ENCODE measurements at places on chromosomes 12 and 14.

- DNase-seq, result no peak
Measured at GRCh38 chr14:64878837-64879634, 671 bp downstream of the SPTB start.

- no peak for DNase-seq
Measured at GRCh38 chr12:57549909-57550640, at the start of gene KIF5A. TSS of gene KIF5A (plus strand) at chr12:57550044. CDS start at chr12:57550272, 228 bp downstream.

DNA sequence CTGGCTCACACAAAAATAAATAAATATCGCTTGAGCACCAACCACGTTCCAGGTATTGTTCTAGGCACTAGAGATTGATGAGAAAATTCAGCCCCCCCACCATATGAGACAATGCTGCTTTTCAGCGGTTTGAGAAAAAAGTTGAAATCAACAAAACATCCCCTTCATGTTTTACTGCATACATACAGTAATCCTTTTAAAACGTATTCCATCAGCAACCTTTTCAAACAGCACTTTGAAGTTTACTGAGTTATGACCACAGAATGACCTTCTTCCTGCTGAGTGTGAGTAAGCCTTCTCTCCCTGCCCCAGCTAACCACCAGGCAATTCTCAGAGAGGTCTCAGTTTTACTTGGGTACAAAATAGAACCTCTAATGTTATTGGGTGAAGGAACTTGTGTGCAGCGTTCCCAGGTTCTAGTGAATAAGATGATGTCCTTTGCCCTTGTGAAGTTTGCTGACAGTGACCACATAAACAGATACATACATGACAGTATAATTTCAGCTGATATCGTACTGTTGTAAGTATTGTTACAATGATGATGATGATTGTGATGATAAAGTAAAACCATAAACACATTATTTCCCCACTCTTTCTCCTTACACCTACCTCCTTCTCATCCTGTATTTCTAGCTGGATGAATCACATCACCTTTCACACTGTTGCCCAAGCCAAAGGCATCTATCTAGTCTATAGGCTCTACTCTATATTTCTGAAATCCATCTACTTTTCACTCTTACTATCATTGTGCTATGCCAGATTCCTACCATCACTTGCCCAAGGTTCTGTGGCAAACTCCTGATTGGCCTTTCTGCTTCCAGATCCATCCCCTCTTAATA lies 124.4 kb upstream of the KRR1 start:
- peak; percentile 88 for DNase-seq

GRCh38 chr14:104180561-104181165 lies 42.3 kb downstream of the KIF26A start:
- no peak for DNase-seq

DNA sequence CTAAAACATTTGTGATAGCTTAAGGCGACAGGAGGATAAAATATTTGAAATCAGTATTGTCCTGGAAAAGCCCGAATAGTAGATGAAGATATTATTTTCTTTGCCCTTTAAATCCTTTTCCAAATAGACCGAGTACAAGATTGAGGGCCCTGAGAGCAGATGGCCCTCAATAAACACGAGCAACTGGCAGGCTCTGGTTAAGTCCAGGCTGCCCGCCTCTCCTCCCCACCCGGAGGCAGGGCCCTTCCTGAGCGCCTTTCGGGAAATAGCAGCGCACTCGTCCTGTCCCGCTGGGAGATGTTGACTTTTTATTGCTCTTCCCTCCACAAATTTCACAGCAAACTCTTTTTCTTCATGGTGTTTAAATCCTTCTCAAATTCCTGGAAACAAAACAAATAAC lies 50.8 kb upstream of the MAX start:
- no peak for DNase-seq

DNA sequence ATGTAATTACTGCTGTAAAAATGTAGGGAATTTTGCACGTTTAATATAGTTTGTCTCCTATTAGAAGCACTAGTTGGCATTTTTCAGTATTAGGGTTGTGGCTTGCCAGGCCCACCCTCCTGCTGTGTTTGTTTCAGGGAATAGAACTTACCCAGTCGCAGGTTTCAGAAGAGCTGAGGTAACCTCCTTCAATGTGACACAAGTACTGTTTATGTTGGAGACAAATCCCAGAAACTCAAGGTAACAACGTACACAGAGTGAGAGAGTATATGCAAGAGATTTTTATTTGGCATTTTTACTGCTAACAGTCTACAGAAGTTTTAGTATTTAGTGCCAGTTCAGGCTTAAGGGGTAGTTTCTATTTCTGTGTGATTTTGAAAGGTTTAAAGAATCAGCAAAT lies 284.3 kb downstream of the RAD51B start:
- no peak for DNase-seq

DNA sequence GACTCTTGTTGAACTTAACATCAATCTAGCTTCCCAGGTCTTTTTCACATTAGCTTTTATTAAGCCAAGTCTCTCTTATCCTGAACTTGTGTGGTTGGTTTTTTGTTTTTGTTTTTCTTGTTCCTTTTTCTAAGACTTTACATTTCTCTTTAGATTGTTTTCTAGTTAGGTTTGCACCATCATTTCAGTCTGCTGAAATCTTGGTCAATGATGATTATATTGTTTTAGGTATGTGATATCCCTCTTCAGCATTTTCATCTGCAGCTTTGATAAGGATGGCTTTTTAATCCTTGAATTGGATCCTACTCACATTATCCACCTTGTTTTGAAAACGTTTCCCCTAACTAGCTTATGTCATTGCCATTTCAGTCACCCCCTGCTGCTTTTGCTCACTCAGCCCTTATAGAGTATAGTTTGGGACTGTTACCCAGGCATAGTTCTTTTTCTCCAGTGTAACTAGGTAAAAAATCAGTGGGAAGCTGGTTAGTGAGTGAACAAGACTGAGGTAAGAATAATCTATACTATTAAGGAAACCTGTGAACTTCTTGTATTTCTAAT lies 22.0 kb downstream of the YLPM1 start:
- no peak for DNase-seq

DNA sequence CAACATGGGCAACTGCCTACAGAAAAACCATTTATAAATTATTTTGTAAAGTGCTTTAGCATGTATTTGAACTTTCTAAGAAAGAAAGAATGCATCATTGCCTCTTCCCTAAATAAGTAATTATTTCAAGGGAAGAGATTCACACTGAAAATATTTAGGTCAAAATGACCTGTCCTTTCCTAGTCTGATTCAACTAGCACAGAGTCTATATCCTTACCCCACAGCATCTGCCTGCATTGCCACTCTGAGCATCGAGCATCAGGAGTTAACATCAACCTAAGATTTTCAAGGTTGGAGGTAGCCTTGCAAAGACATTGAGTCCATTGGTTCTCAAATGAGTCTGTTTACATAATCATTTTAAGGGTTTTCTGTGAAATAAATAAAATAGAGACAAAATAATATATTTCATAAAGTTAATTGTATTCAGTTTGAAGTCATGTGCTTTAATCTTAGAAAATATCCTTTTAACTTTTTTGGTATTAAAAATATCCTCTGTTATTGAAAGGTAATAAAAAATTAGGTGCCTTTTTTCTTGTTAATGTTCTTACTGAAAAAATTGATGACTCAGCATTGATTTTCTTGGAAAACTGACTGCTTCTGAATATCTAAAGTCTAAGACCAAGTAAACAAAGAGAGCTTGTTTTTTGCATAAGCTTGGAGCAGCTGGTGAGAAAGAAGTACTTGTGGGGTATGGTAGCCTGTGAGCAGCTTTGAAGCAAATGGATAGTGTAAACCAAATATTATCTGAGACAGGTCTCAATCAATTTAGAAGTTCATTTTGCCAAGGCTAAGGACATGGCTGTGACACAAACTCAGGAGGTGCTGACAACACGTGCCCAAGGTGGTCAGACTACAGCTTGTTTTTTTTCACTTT lies 269.0 kb upstream of the CLEC14A start:
- no peak for DNase-seq

DNA sequence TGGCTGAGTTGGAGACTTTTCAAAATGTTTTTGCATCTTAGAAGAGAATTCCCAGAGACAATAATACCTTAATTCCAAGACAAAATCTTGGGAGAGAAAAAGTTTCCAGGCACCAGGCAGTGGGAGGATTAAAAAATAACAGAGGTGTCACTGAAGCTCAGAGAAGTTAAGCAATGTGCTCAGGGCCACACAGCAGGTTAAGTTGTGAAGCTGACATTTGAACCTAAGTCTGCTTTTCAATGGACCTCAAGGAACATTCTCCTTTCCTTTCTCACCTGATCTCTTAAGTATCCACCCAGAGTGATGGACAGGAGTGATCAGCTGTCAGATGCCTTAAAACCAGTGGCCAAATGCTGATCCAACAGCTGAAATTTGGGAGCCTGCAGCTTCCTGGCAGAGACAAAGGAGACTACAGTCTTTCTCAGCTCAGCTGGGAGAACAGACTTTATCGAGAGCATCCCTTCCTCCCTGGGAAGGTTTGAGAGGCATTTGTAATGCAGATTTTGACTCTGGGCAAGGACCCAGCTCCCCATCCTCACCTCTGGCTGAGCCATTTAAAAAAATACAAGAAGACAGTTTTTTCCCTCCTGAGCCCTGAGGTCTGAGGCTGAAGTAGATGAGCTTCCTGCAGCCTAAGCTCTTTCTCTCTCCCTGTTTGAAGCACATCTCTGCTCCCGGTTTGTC lies 174.9 kb upstream of the RPH3A start:
- DNase-seq, result no peak

DNA sequence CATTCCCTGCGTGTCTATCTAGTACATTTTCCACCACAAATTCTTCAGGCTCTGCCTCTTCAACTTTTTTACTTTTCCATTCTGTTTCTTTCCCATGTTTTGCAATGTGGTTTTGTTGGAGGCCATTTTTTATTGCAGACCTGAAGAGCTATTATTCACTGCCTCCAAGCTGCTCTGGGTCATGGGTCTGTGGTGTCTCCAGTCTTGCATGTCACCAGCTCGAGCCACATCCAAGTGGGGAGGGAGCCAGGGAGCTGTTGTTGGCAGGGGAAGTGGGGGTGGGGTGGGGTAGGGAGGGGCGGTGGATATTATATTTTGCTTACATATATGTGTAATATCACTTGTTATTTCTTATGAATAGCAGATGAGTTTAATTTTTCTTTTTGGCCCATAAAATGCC lies 69.1 kb downstream of the VEZT start:
- no peak for DNase-seq

DNA sequence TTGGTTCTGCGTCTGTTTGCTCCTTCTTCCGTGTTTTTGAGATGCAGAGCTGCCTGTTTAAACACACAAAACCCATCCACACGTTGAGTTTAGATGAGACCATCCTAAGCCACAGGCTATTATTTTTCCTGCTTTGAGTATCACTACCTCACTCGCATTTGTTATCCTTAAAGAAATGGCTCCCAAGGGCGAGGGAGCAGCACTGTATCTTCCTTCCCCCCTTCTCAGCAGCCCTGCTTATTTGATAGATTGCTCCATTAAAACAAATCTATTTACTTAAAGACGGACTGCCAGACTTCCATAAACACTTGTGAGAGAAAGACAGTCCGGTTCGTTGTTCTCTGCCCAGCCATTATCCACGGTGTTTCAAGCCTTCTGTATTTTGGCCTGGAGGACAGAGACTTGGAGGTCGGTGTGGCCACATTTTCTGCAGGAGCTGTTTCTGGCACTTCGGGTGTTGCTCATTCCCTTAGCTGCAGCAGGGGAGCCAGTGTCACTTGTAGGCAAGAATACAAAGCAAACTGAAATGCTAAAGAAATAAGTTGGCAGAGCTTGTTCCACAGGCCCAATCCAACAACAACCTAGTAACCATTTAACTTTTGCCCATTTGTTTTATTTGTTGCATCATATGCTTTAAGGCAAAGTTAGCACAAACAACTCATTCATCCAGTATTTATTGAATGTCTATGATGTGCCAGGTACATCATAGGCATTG lies 275.4 kb downstream of the TTC6 start:
- no peak for DNase-seq

- DNase-seq, result no peak
Measured at GRCh38 chr12:11953523-11953922, 117.2 kb upstream of the BCL2L14 start.

GRCh38 chr14:101207897-101208296 lies 304.4 kb upstream of the RTL1 start:
- DNase-seq, result no peak

DNA sequence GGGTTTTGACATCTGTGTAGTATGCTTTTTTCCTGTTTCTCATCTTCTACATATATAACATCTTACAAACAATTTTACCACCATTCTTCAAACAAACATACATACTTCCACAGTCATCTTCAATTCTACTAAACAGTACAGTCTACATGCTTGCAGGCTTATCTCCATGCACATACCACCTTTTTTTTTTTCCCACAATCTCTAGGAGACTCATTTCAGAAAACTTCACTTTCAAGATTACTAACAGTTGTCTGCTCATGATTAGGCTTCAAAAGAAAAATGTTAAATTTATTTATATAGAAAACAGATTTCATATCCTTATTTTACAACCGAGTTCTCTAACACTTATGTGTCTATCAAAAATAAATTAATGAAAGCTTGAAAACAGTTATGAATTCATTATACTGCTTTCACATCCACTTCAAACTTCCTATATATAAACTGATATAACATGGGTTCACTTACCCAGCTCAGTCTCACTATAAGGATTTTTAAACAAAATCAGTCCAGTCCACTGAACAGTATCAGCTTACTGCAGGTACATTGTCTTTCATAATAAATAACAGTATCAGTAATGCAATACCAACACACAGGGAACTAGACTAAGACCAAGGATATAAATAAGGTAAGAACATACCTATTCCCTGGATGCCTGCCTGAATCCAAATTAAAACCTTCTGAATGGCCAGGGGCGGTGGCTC lies 42.5 kb downstream of the LRP6 start:
- DNase-seq, result no peak

- DNase-seq, result no peak
Measured at GRCh38 chr12:29521951-29522350, 24.5 kb upstream of the OVCH1 start.

DNA sequence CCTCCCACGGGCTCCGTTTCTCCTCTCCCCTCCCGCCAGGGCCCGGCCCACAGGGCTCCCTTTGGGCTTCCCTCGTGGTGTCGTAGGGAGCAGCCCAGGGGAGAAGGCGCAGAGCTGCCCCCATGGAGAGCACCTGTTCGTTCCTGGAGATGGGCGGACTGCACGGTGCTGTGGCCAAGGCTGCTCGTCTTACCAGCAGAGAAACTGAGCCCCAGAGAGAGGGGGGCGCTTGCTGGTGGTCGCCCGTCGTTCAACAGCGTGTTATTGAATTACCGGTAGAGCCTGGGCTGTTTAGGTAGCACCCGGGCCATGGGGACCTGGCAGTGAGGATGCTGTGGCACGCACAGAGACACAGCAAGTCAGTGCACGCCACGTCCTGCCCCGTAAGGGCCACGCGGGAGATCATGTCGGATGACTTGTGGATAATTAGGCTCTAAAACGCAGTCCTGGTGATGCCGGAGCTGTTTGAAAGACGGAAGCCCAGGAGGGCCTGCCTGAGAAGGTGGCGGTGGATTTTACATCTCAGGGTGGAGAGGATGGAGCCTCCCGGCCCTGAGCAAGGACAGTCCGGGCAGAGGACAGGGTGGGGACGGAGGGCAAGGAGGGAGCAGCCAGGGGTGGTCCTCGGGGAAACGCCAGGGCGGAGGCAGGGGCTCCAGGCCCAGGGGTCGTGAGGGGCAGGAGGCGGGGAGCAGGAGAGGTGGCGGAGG lies 134.4 kb downstream of the ADGRD1 start:
- DNase-seq, result no peak
